Retina (tissue), 1 donor: ENCODE measurements at places on chromosomes 4 and X.

GRCh38 chrX:66050140-66050569, 10.3 kb upstream of the VSIG4 start:
- no peak for DNase-seq

GRCh38 chrX:40169193-40170101, 71.7 kb upstream of the BCOR start:
- peak; percentile 79 for DNase-seq

DNA sequence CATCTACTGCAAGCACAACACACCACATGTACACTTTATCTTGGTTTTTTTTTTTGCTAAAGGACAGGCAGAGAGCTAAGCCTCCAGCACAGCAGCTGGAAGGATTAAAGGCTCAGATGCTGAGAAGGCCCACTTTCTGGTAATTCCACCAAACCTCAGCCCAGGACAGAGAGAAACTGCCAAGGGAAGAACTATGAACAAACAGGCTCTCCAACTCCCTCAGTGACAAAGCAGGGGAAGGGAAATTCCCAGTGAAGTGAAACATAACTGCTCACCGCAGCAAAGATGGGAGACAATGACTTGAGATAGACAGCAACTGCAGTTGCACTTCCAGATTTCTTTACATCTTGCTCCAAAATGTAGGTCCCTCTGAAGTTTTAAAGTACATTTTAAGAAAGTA, 4.8 kb downstream of the PROM1 start:
- no peak for DNase-seq

- no peak for DNase-seq
Measured at GRCh38 chr4:19944806-19945205, 306.9 kb upstream of the SLIT2 start.

- DNase-seq, result no peak
Measured at GRCh38 chr4:75834095-75834771, 68.0 kb downstream of the PPEF2 start.

- peak; percentile 80 for DNase-seq
Measured at GRCh38 chrX:136909119-136909705, 28.7 kb upstream of the RBMX start.

DNA sequence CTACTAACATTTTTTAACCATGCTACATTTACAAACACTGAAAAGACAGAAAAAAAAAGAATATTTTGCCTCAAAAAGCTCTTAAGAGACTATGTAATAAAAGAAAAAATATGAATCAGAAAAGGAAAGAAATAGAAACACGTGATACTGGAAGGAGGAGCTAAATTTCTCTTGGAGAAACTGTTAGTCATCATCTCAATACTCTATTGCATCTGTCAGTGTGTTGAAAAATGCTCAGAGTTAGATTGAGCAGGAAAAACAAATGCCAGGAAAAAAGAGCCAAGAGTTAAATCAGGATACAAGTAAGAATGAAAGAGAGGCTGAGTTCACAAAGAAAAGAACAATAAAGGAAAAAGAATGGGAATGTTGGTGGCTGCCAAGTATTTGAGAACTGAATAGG, 2.6 kb downstream of the RAB28 start:
- DNase-seq, result no peak

- no peak for DNase-seq
Measured at GRCh38 chrX:118633530-118633929, 93.9 kb upstream of the IL13RA1 start.

- DNase-seq, result peak; percentile 84
Measured at GRCh38 chr4:171813526-171814250, 484 bp downstream of the GALNTL6 start.

GRCh38 chrX:42524379-42524778, 253.6 kb downstream of the PPP1R2C start:
- no peak for DNase-seq

DNA sequence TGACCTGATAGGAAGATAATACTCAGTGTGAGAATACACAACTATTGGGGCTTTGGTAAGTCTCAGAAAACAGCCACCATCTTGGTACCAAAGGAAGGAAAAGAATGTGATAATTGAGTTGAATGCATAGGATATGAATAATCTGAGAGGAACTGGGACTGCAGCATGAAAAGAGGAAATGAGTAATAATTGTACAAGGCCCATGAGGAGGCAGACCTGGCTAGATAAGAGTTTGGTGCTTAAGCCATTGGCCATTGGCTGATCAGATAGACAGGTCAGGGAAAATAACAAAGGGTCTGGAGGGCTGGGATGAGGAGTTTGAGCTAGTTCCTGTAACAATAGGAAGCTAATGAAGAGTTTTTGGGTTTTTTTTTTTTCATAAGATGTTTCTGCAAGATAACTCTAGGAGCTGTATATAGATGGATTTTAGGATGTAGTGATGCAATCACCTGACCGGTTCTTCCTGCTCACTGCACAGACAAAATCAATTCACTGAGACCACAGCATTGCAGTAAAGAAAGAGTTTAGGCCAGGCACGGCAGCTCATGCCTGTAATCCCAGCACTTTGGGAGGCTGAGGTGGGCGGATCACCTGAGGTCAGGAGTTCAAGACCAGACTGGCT, 5.3 kb upstream of the TRMT2B start:
- DNase-seq, result no peak

DNA sequence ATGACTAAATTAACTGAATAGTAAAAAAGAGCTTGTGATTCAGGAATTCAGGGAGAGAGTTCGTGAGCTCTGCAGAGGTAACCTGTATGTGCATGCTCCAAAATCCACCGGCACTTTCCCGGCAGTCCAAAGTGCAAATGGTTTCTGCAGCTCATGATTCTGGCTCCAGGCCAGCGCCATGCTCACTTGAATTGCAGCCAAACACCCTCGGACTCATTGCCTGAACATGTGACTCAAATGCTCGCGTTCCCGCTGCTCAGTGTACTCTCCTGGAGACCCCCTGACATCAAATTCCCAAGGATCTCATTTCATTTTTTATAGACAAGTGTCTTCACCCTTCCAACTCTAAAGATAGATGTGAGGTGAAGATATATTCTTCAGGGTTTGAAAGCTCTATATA, 44.1 kb upstream of the SH3RF1 start:
- DNase-seq, result no peak

GRCh38 chr4:128803783-128804182, 5.7 kb upstream of the JADE1 start:
- DNase-seq, result no peak

GRCh38 chrX:24485976-24486680, 21.0 kb downstream of the PDK3 start:
- no peak for DNase-seq

DNA sequence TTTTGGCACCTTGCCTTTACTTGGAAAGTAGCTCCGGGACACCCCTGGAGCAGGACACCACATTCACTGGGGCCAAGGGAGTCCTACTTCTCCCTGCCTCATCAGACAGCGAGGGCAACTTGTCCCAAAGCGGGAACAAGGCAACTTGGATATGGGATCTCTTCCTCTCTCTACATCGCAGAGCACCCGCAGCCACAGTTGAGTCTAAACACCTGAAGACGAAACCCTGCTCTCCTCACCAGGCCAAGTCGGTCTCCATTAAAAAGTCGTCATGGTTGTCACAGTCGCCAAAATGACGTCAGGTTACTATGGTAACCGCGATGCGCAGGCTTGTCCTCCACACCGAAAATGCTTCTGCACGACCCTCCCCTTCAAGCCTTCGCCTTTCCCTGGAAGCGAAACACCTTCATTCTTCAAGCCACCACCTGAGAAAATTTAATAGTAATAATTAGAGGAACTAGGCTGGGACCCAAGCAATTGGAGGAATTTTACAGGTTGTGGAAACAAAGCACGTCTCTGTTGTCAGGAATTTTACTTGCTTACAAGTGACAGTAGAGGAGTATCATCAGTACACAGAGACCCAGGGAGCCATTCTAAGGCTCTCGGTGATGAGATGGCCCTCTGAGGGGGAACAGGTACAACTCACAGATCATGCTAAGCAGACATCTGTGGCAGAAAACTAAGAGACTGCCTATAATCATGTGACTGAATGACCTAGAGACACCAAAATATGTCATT, 30.5 kb upstream of the TCEAL4 start:
- DNase-seq, result peak; percentile 88

- DNase-seq, result no peak
Measured at GRCh38 chrX:112846187-112846586, 5.6 kb upstream of the AMOT start.

DNA sequence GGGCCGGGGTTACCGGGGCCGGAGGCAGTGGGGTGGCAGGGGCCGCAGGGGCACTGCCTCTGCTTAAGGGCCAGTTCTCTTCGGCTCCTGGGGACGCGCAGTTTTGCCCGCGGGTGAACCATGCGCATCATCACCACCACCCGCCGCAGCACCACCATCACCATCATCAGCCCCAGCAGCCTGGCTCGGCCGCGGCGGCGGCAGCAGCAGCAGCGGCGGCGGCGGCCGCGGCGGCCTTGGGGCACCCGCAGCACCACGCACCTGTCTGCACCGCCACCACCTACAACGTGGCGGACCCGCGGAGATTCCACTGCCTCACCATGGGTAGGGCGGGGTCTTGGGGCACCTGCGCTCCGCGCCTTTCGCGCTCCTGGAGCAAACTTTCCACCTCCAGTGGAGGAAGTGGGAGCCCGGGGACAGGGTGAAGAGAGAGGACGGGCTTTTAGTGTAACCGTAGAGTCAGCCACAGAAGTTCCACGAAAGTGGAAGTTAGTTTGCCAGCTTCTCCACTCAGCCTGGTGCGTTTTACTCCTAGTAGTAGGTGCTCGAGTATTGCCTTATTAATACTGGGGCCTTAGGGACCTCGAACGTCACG, 729 bp downstream of the GSX2 start:
- peak; percentile 47 for DNase-seq

DNA sequence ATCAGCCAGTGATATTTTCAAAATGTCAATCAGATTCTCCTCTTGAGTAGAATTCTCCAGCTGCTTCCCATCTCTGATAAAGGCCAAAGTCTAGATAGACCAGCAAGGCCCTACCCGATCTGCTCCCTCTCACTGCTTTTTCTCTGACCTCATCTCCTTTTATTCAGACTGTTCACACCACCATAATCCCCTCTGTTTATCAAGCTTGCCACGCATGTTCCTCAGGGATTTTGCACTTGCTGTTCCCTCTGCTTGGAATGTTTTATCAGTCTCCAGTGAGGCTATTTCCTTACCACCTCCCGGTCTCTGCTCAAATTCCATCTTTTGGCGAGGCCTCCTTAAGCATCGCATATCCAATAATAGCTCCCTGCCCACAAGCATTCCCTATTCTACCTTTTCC, 20.1 kb downstream of the NOCT start:
- DNase-seq, result no peak

- DNase-seq, result peak; percentile 44
Measured at GRCh38 chrX:149962859-149963757, 24.8 kb upstream of the EOLA2 start.

- DNase-seq, result no peak
Measured at GRCh38 chr4:118751629-118752323, 66.6 kb downstream of the METTL14 start.

DNA sequence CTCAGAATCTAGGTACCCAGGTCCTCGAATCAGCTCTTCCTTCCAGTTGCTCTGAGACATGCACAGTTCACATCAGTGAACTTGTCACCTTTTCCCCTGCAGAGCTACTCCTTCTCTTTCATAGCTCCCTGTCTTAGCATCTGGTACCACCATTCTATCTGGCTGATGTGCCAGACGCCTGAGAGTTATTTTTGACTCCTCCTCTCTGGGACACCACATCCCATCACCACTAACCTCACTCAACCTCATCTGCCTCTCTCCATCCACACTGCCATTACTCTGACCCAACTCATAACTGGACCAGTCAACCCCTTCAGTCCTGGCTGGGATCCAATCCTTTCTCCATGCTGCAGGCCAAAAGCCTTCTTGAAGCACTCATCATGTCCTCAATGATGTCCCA, 44.5 kb downstream of the SLC2A9 start:
- no peak for DNase-seq

- DNase-seq, result no peak
Measured at GRCh38 chrX:98289726-98290125, 1406.0 kb downstream of the RPA4 start.

DNA sequence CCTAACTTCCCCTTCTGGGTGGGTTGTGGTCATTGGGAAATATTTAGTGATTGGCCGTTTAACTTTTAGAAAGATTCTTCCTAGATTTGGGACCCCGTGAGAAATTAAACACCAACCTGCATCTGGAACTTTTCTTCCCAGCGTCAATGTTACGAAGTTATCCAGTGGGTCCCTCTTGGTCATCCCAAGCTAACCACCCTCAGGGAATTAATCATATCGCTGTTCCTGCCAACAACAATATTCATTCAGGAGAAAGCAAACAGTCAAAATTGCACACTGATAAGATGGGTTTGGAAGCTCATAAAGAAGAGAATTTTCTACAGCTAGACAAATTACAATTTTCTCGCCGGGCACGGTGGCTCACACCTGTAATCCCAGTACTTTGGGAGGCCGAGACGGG, 121.2 kb upstream of the STX18 start:
- no peak for DNase-seq

- peak; percentile 46 for DNase-seq
Measured at GRCh38 chr4:16516796-16517439, 290.6 kb upstream of the TAPT1 start.

DNA sequence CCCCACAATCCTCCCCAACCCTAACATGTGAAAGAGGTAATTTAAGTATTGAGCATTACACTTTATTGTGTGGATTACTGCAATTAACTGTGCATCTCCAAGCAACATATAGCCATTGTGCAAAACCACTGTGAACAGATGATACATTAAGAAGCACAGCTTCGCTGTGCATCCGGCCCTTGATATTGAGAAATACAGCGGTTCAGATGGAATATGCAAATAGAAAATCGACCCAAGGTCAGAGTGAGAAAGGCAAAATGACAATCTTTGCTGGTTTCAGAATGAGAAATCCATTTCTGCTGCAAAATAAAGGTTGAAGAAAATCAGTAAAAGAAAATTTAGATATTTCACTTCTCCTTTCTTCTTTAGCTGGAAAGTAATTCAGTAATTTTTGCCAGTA, 805.9 kb upstream of the GRID2 start:
- DNase-seq, result no peak

- no peak for DNase-seq
Measured at GRCh38 chr4:81377191-81377590, 94.5 kb downstream of the RASGEF1B start.

DNA sequence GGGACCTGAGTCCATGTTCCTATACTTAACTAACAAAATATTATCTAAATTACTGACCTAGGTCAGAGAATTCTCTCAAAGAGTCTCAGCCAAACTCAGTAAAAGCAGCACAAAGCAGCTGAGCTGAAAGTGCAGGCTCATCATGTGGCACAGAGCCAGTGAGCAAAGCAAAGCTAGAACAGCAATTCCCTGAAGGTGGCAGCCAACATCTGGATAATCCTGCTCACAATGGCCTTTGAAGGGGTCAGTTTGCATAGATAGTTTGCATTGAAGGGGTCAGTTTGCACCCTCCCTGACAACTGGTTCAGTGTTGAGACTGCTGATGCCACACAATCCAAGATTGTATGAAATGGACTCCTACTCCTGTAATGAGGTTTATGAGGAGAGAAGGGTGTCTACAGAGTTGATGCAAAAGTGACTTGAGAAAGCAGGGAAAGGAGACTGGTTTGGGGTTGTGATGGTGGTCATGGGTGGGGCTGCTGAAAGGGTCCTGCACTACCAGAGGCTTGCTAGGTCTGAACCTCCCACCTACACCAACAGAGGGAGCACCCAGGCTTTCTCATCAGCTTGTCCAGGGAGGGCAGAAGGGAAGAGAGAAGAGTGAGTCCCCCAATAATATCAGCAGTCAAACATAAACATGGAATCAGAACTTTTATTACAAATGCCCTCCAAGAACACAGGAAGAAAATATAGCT, 39.7 kb downstream of the TRIM61 start:
- no peak for DNase-seq
